ENCODE measurements at places on chromosomes 12 and 14.

DNA sequence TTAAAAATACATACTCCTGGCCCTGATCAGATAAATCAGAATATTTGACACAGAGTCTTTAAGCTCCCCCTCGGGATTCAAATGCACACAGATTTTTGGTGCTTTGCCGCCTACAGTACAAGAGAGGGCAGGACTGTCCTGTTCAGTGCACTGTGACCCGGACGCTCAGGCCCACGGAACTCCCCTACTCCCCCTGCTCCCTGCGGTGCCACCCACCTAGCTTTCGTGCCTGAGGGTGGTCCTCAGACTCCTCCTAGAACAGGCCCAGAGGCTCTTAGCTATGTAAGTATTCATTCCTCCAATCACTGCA, 13.7 kb upstream of the SERPINA3 start:
- no peak for DNase-seq

DNA sequence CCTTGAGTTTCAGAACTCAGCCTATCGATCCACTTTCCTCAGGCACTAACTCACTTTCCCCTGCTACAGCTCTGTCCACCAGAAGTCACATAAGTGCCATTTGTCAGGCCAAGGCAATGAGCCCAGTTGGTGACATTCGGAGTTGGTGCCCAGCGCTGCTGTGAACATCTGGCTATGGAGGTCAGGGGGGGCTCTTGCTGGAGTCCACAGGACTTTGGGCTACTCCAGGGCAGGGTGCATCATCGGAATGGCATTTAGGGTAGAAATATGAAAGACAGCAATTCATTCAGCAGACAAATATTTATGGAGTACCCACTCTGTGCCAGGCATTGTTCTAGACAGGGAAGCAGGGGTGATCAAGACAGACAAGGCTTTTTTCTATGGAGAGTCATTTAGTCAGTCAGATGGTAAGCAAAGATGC, 1.5 kb upstream of the PPP1CC start:
- no peak for DNase-seq

GRCh38 chr12:90589956-90590355, 365.0 kb downstream of the CCER1 start:
- no peak for DNase-seq

GRCh38 chr12:54981796-54982195, 2.8 kb downstream of the TESPA1 start:
- no peak for DNase-seq

GRCh38 chr14:68328509-68328908, 464.4 kb downstream of the ZFP36L1 start:
- DNase-seq, result no peak

- DNase-seq, result no peak
Measured at GRCh38 chr12:107715780-107716179, 30.2 kb downstream of the PWP1 start.

- no peak for DNase-seq
Measured at GRCh38 chr12:26281320-26281719, 85.9 kb downstream of the SSPN start.

DNA sequence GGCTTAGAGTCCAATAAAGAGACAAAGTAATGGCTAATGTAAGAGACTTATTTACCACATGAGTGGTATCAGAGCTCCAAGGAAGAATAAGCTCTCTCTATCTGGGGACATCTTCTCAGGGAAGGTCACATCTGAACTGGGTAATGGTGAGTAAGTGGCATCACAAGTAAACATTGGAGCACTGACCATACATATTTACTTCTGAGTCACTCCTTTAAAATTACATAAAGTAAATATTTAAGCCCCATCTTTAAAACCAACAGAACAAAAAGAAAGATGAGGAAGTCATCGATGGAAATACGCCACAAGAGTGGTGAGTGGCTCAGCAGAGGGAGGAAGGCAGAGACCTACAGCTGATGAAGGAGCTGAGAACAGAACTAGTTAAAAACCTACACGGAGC, 159.9 kb downstream of the DUSP6 start:
- no peak for DNase-seq

DNA sequence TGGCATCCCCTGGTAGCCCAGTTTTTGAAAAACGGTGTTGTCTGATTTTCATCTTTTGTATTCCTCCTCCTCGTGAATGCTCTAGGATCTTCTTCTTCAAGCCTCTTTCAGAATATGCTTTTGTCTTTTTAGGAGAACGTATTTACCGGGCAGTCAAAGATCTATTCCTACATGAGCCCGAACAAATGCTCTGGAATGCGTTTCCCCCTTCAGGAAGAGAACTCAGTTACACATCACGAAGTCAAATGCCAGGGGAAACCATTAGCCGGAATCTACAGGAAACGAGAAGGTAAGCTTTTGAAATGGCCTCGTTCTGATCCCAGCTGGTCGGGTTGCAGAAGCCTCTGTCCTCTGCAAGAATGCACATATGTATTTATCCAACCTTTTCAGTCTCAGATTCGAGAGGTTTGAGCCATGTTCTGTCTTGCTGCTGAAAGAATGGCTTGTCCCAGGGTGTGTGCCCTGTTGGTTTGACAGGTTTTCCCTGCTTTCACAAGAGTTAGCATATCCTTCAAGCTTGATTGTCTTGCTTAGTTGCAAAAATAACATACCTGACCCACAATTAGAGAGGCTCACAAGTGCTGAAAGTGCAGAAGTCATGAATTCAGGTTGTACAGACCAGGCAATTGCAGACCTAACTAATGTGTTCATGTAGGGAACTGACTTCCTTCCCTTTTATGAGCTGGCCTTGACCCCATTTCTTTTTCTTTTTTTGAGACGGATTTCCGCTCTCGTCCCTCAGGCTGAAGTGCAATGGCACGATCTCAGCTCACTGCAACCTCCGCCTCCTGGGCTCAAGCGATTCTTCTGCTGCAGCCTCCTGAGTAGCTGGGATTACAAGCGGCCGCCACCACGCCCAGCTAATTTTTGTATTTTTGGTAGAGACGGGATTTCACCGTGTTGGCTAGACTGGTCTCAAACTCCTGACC, 6.8 kb downstream of the KMT5A start:
- DNase-seq, result no peak

DNA sequence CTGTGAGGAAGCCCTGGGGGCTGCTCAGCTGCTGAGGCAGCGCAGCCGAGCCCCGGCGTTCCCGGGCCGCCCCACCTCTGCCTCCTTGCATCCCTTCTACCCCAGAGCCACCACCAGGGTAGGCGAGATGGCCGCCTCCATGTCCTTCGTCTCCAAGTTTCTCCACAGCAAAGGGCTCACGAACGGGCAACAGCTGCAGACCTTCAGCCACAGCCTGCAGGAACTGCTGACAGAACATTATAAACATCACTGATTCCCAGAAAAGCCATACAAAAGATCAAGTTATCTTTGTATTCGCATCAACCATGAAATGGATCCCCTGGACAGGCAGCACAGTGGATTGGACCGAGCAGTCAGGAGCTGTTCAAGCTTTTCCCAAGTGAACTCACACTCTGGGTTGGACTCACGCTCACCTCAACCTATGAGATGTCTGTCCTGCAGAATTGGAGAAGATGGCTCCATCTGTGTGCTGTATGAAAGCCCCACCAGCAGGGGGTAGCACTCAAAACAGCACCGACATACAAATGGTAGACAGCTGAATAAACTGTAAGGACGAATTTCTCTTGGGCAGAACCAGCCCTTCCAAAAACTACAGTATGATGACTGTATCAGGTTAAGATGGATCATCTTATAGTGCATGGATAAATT, 19.4 kb upstream of the A2M start:
- no peak for DNase-seq

DNA sequence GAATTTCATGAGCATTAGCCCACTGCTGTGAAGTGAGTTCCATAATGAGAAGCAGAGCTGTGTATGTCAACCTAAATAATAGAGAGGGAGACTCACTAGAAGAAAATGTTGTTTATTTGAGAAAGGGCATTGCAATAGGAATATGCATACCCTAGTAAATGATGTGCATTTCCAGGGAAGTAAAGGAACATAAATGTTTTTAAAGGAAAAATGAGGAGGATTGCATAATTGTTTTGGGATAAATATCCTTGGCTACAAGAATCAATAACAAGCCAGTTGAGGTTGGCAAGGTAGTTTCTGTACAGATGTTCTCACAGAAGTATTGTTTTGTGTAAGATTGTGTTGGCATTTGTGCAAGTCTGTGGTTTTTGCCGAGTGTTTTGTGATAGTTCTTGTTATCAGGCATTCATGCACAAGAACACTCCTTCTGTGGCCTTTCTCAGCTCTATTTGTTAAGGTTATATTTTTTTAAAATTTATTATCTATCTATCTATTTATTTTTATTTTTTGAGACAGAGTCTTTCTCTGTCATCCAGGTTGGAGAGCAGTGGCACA, 47.1 kb downstream of the EMP1 start:
- DNase-seq, result no peak

DNA sequence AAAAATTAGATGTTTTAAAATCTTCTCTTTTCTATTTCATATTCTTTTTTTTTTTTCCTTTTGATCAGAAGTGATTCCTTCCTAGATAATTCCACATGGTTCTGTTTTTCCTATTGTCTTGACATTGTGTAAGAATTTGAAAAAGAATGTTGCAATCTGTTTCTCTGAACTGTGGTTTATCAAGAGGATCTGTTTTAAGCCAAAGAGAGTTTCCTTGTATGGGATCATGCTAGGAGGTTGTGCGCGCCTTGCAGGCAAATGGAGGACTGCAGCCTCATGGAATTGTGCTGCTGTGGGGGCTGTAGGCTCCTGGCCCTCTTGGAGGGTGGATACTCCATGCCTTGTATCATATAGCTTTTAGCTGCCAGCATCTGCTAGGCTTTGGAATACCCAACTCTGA, 43.3 kb upstream of the MBIP start:
- no peak for DNase-seq

GRCh38 chr14:20294636-20295035, 11.1 kb downstream of the TTC5 start:
- no peak for DNase-seq

DNA sequence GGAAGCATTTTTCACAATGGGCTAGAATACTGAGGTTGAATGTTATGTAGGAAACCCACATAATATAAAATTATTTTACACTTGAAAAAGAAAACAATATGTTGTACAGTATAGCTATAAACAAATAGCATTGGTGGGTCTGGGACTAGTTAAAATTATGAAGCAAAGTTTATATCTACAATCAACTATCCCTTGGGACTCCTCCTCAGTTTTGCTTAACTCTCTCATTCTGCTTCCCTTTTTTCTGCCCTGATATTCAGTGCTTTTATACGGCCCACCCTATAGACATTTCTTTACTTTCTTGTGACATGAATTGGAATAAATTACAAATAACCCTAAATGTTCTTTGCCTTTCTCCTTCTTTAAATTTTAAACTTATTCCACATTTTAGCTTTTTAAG, 300.5 kb downstream of the FBXL14 start:
- no peak for DNase-seq

- DNase-seq, result no peak
Measured at GRCh38 chr14:103209506-103209905, 86.2 kb downstream of the TNFAIP2 start.

- no peak for DNase-seq
Measured at GRCh38 chr14:98960617-98961013, 311.4 kb downstream of the BCL11B start.

DNA sequence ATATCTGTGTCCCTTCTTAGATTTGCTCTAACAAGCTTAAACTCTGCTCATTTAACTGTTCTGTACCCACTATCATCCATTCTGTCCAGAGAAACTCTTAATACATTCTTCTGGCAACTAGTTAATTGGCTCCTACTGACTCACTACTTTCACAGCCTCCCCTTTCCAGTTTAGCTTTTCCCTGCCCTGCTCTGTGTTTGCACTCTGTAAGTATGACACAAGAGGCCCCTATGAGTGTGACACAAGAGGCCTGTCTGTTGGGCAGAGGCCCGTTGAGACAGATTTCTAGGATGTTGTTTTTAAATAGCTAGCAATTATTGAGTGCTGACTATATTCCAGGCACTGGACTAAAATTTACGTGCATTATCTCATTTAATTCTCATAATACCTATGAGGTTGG, 246.0 kb upstream of the DAAM1 start:
- no peak for DNase-seq

DNA sequence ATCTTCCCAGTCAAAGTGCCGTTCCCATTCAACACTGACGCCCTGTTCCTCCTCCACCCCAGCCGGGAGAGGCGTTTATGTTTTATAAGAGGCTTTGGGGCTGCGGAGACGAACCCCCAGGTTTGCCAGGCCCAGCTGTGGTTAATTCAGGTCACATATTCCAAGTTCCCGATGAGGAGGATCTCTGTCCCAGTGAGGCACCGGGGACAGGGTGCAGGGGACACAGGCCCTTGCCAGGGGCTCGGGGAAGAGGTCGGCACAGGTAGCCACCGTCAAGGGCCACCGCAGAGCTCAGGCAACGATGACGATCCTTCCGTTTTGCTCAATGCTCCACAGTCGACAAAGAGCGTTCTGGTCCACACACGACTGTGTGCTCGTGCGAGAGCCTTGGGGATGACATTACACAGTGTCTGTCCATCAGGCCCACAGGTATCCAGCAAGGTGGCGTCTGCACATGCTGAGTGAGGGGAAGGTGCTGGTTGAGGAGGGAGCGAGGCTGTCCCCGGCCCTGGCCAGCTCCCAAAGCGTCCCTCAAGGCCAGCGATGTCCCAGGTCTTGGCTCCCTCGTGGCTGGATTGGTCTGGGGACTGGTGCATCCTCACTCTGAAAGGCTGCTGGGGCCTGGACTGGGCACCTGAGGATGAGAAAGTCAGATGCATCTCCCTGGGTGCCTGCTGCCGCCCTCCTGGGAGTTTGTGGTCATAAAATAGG, 189.2 kb upstream of the C14orf180 start:
- no peak for DNase-seq

DNA sequence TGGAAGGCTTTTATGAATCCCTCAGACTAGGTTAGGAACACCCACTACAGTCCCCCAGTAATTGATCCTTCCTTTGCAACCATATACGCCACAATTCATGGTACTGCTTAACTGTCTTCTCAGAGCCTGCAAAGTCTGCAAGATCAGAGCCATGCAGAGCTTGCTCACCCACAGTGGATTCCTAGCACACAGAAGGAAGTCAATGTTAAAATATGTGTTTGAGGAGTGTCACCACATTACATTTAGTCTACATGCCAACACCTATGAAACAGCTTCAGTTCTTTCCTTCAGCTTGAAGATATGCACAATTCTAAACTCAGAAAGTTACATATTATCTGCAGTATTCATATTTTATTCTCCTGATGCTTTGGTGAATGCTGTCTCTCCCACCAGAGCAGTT, 138.5 kb downstream of the NDUFA12 start:
- DNase-seq, result no peak

DNA sequence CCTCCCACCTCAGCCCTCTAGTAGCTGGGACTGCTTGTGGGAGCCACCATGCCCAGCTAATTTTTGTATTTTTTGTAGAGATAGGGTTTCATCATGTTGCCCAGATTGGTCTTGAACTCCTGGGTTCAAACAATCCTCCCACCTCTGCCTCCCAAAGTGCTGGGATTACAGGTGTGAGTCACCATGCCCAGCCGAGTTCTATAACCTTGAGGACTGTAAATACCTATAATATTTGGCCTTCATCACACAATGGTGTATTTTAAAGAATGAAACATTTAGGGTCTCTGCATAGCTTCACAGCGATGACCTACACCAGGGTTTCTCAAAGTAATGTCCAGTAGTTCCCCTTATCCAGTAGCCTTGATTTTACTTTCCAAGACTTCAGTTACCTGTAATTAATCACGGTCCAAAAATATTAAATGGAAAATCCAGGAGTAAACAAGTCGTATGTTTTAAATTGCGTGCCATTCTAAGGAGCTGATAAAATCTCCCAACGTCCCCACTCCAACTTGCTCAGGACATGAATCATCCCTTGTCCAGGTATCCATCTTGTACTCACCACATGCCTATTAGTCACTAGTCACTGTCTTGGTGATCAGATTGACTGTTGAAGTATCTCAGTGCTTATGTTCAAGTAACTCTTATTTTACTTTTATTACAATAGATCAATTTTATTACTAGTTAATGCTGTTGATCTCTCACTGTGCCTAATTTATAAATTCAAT, 368.2 kb downstream of the BTG1 start:
- DNase-seq, result no peak

- DNase-seq, result no peak
Measured at GRCh38 chr12:43072431-43072830, 479.6 kb downstream of the ADAMTS20 start.

Measured in mucosa of descending colon (tissue), 3 donors.